Stimulated activated CD4-positive, alpha-beta T cell treated with anti-CD3 and anti-CD28 coated beads, Interleukin-2, amount 100 ng/mL, for 4 hours (primary cell): ENCODE measurements at places on chromosomes 13 and 19.

DNA sequence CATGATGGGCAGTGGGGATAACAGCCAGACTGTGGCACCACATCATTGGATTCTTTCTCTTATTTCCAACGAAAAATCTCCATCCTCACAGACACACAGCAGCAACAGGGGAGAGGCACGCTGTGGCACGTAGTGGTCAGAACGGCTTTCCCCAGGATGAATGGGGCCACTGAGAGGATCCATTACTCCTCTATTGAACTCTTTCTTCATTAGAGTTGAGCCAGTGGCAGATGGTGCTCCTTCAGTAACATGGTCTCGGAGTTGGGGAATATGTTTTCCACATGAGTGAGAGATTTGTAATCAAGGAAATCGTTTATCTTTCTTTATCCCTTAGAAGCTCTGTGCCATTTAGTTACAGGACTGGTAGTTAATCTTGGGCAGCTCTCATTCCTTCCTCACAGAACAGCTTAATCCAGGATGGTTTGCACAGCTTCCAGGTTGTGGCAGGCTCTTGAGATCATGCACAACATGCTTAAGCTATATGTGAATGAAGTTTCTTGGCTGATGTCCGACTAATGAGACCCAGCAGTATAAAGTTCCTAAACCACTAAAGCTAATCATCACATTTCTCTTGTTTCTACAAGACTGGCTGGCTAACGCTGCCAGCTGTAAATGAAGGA is 180.5 kb upstream of the SLC10A2 start:
- no peak for DNase-seq

- DNase-seq: no peak
These were observed 11.4 kb downstream of the SLC1A6 start for GRCh38 chr19:14968247-14968646.

DNA sequence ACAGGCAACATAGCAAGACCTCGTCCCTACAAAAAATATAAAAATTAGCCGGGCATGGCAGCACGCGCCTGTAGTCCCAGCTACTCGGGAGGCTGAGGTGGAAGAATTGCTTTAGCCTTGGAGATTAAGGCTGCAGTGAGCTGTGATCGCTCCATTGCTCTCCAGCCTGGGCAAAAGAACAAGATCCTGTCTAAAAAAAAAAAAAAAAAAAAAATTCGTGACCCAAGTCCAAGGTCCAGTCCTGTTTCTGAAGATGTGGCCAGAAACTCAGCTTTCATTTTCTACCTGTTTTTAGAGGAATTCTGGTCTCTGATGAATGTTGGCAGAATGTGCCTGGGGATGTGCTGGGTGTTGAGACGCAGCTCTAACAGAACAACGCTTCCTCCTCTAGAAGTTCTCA is 1.9 kb upstream of the PGPEP1 start:
- no peak for DNase-seq

DNA sequence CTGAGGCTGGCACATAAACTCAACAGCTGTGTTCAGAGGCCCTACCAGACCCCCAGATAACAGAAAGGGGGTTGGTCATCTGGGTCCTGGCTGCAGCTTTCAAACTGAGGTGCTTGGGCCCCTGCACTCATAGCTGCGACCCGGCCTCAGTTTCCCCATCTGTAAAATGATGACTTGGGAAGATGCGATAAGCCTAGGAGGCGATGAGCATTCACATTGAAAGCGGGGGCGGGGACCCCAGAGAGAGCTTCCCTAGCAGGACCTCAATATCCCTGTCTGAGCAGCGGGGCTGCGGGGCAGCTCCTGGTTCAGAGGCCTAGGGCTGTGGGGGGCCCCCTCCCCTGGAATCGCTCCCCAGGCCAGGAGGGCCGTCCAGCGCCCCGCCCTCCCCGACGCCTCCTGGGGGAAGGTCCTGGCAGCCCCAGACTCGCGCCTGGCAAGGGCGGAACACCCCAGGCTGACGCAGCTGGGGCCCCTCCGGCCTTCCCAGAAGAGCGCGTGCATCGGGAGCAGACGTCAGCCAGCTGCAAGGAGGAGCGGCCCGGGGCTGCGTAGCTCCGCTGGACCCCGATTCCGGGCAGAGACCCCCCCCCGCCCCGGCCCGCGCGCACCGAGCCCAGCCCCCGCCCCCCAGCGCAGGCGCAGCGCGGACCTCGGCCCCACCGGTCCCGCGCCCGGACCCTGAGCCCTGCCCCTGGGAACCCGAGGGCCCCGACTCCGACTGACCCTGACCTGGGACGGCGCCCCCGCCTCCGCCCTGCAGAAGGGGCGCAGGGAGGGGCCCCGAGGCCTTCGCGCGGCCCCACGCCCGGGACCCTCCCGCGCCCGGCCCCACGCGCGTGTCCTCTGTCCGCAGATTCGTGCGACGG is 3.5 kb downstream of the FSTL3 start:
- DNase-seq: no peak

GRCh38 chr13:30235216-30235615 is 72.1 kb downstream of the KATNAL1 start:
- no peak for DNase-seq

GRCh38 chr13:39217471-39217870 is 179.2 kb downstream of the NHLRC3 start:
- DNase-seq: no peak

DNA sequence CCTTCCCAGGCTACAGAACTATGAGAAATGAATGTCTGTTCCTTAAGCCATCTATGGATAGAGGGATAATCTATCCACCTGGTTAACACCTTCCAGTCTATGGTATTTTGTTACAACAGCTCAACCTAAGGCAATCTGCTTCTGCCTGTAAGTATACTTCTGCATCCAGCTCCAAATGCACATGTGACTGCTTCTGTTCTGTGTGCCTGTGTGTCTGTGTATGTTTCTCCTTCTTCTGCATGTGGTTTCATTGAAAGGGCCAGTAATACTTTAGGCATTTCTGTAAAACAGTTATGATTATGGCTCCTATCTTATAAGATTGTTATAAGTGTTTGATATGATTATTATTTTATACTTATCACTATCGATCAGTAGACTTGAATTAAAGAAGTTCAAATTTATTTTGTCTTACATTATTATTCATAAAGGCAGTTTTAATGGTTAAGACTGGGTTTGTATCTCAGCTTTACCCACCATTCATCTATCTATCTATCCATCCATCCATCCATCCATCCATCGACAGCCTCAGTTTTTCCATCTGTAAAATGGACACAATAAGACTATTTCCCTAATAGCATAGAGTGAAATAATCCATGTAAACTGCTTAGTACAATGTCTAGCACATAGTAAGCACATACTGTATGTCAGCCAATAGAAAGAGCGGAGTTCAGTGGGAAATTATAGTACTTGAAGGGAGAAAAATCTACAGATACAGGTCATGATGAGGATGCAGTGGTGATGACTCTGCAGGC is 37.5 kb upstream of the TM9SF2 start:
- no peak for DNase-seq

- no peak for DNase-seq
These were observed at the start of gene SLC17A7 for GRCh38 chr19:49441210-49441959. Gene SLC17A7, minus strand, starts transcription at chr19:49441527. Its CDS starts 148 bp downstream, at chr19:49441379.
